ENCODE measurements at places on chromosomes 1 and 21.
A peak's percentile ranks its signal among the peaks of the same experiment; 100 is the strongest.

GRCh38 chr1:197042676-197043341 lies 24.3 kb downstream of the F13B start:
- DNase-seq = peak; percentile 37

DNA sequence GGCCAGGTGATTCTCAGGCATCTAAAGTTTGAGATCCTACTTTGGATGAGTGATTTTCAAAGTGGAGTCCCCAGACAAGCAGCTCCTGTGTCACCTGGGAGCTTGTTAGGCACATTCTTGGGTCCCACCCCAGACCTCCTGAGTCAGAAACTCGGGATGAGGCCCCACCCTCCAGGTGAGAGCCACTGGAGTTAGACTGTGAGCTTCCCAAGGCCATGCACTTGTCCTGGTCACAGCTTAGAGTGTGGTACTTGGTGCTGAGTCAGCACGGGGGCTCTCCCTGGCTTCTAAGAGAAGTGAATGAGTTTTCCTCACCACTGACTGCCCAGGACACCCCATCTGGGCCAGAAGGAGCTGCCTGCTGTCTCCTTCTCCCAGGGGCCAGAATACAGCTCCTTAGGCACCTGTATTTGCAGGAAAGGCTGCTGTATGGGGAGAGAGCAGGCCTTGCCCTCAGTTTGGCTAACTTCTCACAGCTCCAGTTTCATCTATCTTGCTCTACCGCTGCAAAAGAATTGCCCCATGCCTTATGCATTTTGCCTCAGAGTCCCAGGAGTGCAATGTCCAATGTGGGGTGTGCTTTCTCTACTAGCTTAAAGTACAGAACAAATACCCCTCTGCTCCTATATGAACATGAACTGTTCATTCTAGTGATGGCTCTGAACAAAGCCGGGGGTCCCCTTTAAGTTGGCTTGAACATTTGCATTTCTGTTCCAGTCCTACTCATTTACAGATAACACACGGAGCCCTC lies 98.1 kb downstream of the PSMG1 start:
- no peak for DNase-seq

DNA sequence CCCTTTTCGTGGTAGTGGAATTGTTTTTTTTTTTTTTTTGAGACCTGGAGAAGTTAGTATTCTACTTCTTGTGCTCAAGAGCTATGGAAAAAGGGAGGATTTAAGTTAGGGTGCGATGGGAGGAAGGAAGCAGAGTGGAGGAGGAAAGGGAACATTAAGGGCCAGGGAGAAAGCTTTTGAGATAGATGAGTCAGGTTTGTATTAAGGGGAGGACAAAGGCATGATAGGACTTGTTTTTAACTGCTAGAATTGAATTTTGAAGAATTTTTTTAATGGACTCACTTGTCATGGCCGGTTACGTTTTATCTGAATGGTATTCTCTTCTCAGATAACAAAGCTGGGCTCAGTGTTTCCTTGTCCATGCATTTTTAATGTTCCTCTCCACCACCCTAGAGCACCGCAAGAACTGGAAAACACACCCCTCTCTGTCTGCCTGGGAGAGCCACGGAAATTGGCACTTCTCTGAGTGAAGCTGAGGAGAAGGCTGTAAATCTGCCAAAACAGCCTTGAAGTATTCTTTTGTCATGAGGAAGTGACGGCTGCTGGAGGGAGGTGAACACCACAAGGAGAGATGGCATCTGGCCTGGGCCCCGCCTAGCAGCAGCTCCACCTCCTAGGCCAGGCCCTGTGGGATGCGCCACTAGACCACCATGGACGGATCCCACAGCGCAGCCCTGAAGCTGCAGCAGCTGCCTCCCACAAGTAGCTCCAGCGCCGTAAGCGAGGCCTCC lies 3.5 kb downstream of the NIPAL3 start:
- DNase-seq = no peak

DNA sequence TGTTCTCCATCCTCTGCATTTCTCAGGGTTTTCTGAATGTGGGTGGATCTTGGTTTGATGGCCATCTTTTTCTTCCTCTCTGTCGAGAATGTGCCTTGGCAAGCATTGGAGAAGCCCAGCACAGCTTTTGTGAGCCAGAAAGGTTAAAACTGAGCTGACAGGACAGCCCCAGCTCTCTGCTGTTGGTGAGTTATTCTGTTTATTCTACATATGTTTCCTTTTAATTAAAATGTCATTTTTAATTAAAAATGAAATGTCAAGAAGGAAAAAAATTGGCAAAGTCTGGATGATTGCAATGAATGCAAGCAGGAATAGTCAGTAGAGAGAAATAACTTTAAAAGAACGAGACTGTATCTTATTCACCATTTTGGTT lies 325.8 kb downstream of the PTBP2 start:
- DNase-seq = no peak

- no peak for DNase-seq
Measured at GRCh38 chr1:109208836-109209463, 4.8 kb upstream of the SARS1 start.

DNA sequence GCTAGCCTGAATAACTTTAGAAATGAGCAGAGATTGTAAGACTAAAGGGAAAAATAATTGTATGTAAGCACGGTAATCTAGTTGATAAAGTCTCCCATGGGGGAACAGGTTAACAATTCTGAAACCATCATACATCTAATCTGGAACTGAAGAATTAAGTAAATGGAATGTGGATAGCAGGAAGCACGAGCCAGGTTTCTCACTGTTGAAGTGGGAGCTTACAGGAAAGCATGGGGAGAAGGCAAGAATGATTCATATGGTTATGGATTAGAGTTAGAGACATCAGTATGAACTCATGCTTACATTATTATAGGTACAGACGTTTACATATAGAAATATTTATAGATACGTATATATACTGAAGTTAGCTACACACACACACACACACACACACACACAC lies 83.0 kb downstream of the LEPR start:
- no peak for DNase-seq

DNA sequence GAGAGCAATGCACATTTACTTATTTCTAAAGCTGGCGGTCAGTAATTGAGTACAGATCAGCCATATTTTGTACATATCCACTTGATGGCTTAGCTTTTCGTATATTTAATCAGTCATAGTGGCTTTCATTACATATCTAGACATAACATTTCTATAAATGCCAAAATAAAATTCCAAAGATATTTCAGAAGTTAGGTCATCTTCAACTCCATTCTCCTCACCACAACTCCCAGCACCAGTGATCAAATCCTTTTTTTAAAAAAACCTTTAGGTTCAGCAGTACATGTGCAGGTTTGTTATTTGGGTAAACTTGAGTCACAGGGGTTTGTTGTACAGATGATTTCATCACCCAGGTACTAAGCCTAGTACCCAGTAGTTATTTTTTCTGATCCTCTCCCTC lies 53.9 kb upstream of the GNG4 start:
- DNase-seq = no peak

DNA sequence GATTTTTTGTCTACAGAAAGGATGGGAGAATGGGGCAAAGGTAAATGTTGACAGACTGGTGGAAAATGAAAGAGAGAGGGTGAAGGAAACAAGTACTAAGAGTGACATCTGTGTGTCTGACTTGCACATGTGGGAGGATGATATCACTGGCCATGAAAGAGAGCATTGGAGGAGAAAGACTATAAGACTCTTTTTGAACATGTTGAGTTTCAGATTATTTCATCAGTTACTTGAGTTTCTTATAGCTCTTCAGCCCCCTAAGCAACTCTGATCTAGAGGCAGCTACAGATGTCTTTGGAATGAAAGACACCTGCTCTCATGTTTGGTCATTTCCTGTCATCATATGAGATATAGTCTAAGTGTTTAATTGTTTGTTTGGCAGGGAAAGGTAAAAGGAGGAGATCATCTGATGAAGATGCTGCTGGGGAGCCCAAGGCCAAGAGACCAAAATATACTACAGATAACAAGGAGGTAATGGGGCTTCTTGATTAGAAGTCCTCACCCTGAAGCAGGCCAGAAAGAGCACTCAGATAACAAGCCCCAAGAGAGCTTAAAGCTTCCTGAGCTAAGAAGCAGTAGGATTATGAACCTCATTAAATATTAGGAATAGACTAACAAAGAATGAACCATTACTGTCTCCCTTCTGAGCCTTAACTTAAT lies 4.5 kb downstream of the POLR3C start:
- DNase-seq = no peak

GRCh38 chr1:192949783-192950182 lies 109.4 kb downstream of the UCHL5 start:
- no peak for DNase-seq

DNA sequence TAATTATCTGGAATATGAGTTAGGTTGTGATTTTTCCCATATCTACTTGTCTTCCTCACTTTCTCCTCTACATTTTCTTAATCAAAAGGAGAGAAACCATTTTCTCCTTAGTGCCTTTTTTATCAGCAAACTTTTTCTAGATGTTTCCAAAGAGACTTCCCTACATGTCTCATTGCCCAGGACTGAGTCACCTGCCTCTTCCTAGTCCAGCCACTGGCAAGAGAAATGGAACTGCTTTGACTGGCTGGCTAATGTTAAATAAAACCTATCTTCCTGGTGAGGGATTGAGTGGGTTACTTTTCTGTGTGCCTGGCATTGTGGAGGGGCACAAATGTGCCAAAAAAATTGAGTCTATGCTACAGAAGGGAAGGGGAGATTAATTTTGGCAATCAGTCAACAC lies 52.1 kb upstream of the CD5L start:
- no peak for DNase-seq

DNA sequence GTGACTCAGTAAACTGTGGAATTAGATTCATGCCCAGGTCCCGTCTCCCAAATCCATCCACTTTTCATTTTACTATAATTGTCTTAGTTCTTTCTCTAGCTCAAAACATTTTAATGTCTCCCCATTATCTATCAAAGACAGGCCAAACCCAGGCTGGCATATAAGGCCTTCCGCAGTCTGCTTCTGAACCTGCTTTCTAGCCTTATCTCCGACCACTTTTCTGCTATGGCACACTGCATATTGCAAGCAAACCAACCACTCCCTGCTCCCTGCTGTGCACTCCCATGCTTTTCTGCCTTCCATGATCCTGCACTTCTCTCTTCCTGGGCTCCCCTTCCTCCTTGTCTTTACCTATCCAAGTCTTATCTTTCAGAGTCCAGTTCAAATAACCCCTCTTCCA lies 17.3 kb upstream of the PIGM start:
- DNase-seq = no peak

DNA sequence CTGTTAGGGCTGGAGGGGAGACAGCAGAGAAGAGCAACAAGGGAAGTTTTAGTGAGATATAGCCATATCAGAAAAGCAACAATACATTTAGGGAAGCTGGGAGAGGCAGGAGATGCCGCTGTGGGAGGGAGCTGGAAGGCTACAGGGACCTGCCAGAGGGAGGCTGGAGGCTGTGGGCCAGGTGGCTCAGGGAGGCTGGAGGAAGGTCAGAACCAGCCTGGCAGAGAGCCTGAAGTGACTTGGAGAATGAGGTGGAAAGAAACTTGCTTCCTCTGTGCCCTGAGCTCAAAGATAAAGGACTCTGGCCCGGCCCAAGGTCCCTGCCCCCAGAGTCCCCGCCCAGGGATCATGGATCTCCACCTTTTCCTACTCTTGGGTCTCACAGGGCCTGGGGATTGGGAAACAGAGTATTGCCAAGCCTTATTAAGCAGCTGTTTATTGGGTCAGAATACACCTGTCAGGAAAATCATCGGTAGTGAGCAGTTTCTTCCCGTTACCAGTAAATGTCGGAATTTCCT lies 85.9 kb downstream of the KIF26B start:
- no peak for DNase-seq

- no peak for DNase-seq
Measured at GRCh38 chr1:41619511-41620364, 135.3 kb upstream of the EDN2 start.

DNA sequence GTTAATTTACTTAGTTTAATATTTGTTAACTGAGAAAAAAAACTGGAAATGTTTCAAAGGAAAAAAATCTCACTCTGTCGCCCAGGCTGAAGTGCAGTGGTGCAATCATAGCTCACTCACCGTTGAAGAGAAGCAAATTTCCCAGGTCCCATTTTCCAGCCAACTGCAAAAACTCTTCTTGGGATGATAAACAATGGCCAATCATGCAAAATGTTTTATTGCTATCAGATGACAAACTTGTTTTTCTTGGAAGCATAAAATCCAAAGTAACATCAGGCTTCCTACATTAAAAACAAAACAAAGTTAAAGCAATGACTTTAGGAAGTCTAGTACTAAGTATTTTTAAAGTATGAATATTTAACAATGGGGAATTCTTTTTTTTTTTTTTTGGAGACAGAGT lies 84.9 kb downstream of the LYST start:
- no peak for DNase-seq

GRCh38 chr1:1143636-1144035 lies 27.7 kb upstream of the C1orf159 start:
- no peak for DNase-seq

GRCh38 chr1:215004121-215004827 lies 78.3 kb upstream of the KCNK2 start:
- DNase-seq = no peak

GRCh38 chr1:28281608-28282425 lies 22.5 kb downstream of the SESN2 start:
- DNase-seq = no peak

DNA sequence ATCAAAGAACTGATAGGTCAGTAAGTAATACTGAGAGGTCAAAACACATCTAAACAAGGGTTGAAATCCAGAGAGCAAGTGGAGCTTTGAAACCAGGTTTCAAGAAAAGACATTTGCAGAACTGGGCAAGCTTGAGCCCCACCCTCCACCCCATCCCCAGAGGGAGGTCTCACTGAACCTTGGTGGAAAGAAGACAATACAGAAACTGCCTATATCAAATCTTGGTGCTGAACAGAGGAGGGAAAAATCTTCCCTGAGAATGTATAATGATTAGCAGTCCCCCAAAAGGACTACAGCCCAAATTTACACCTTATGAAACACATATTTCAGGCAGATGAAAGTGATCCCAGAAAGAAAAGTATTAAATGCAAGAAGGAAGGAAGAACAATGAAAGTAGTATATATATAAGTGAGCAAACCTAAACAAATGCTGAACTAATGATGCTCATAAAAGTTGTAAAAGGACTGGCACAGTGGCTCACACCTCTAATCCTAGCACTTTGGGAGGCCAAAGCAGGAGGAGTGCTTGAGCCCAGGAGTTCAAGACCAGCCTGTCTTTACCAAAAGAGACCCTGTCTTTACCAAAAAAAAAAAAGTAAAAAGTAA lies 12.4 kb downstream of the ZBTB17 start:
- no peak for DNase-seq

DNA sequence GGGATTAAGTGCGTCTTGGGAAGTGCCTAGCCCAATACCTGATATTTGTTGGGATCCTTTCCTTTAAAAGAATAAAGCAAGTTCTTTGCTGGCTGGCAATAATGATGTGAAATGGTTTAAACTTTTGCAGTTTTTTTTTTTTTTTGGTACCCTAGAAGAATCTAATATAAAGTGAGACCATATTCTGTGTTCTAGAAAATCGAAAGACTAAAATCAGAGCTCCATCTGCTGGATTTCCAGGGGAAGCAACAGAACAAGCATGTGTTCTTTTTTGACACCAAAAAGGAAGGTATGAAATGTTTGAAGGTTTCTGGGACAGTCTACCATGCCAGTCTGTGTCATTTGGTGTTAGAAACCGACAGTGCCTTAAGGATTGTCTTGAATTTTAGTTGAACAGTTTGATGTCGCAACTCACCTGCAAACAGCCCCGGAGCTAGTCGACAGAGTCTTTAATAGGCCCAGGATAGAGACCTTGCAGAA lies 6.4 kb downstream of the UTP11 start:
- DNase-seq = no peak

GRCh38 chr1:218717575-218717974 lies 372.4 kb downstream of the TGFB2 start:
- no peak for DNase-seq
